HL-60 (cell line): ENCODE measurements at places on chromosomes 5 and 9.

DNA sequence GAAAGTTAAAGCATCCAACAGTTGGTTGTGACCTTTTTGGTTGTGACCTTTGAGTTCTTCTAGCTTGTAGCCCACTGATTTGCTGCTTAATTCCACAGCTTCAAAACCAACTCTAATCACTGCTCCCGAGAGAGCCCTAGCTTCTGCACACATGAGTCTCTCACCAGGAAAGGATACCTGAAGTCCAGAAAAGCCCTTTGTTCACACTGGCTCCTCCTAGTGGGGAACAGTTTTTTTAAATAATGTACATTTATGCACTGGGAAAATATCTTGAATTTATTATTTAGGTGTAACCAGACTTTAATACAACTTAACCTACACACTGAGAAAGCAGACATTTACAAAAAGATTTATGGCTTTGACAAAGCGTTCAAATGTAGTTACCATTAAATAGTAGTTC lies 120.2 kb upstream of the CCDC152 start:
- DNase-seq, result no peak

- DNase-seq, result no peak
Measured at GRCh38 chr9:15612962-15613361, 60.1 kb downstream of the CCDC171 start.

- DNase-seq, result no peak
Measured at GRCh38 chr5:144731786-144732185, 561.1 kb downstream of the KCTD16 start.

GRCh38 chr9:36461323-36461722 lies 61.3 kb upstream of the RNF38 start:
- no peak for DNase-seq

DNA sequence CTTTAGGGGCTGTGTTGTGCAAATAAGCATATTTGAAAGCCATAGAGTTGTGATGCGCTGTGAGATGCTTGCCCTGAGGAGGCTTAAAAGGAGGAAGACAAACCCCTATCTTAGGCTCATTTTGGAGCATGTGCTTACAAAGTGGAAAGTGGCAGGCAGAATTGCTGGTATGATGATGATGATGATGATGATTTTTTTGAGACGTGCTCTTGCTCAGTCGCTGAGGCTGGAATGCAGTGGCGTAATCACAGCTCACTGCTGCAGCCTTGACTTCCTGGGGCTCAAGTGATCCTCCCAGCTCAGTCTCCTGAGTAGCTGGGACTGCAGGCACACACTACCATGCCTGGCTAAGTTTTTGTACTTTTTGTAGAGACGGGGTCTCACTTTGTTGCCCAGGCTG lies 1.7 kb downstream of the CNOT8 start:
- DNase-seq, result peak; percentile 66

DNA sequence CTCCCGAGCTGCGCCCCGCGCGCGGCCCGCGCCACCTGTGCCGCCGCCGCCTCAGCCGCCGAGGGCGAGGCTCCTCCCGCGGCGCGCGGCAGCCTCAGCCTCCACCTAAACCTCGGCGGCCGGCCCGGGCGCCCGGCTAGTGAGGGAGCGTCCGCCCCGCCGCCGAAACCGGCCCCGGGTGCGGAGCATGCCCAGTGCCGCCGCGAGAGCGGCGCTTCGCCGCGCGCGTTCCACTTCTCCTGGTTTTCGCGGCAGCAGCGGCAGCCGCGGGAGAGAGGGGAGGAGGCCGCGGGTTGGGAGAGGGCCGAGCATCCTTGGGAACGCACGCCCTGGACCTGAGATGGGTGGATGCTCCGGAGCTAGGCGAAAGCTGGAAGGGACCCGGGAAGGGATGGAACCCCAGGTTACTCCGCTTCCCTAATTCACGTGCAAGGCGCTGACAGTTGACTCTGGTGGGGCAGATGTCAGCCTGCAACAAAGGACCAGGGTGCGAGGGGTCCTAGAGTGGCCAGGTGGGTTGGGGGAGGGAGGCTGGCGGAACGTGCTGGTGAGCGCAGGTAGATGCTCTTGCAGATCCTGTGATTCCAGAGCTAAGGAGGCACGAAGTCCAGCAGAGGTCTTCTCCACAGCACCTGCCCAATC lies at the start of gene CTNND2:
Gene CTNND2 (minus strand): TSS at position 182 of the 642 bp plus-strand sequence. CDS start 593 bp downstream, outside the sequence.
- no peak for DNase-seq

DNA sequence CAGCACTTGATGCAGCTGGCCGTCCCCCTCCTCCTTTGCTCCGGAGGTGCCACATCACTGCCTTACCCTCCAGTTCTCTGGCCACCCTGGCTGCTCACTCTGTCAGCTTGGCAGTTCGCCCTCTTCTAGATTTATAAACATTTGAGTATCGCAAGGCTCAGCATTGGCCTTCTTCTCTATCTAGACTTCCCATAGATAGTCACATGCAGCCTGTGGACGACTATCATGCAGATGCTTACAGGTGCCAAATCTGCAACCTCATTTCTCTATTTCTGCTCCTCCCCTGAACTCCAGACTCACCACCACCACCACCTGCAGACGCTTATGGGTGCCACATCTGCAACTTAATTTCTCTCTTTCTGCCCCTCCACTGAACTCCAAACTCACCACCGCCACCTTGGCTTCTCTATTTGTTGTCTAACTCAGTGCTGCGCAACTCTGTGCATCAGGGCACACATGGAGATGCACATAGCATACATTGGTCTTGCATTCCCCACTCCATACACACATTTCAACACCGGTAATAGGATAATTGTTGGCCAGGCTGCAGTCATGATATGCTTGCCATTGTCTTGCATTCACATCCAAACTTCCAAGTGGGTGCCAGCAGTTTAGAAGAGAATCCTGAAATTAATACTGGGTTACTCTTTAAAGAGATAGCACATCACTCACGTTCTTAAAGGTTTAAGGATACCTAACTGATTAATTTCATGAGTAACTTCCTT lies 1.9 kb upstream of the DAP start:
- no peak for DNase-seq

DNA sequence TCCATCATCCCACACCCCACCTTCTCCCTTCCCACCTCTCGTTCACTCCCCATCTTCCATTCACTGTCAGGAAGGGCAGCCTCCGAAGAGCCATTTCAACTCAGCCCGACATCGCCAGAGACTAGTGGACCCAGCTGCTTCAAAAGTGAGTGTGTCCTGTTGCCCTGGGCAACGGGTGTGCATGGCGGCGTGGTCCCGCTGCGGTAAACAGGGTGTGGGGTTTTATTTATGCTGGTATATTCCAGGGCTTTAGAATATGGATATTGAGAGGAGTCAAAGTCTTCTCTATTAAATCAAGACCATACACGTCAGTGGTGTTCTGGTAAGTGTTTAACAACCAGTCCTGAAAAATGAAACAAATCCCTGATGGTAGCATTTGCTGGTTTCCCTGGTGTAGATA lies 274.5 kb downstream of the MAST4 start:
- DNase-seq, result no peak

DNA sequence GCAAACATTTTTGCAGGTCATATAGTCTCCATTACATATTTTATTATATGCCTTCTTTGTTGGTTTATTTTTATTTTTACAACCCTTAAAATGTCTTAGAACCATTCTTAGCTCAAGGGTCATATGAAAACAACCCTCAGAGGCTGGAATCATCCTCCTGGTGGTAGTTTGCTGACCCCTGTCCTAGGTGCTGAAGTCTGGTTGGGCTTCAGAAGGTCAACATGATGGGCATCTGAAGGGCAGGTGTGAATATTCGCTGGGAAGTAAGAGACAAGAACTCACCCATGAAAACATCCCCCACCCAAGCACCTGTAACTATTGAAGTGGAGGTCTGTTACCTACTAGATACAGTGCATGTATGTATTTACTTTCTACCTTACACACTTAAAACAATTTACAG lies 75.4 kb downstream of the OSMR start:
- no peak for DNase-seq

DNA sequence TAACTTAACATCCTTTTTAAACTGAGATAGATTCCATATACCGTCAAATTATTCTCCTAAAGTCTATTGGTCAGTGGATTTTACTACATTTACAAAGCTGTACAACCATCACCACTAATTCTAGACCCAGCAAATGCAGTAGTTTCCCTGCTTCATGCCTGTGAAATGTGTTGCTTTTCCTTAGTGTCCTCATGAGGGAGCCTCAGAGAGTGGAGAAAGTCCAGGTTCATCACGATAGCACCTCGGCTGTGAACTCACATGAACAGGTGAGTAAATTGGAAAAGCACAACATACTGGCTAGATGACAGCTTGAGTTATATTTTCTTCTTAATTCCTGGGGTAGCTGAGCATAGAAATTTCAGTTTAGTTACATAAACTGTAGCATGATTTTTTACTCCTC lies 653.7 kb downstream of the MTRR start:
- no peak for DNase-seq

DNA sequence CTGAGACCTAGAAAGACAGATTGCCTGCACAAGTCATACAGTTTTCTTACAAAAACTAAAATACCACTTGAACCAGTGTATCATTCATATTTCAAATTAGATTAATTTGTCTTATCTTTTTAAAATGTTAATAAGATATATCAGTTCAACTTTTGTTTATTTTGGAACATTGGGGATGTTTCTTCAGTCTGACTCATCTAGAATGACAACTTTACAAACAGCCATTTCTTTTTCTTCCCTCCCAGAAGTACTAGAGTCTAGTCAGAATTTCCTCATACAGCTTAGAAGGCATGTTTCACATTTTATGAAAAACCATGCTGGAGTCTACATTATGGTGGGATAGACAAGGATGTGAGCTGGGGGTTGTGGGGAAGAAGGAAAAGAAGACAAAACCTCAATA lies 262.5 kb downstream of the NFIB start:
- no peak for DNase-seq

GRCh38 chr9:123471843-123472570 lies 116.0 kb downstream of the CRB2 start:
- DNase-seq, result no peak

GRCh38 chr5:149489605-149490037 lies 61.6 kb downstream of the CSNK1A1 start:
- DNase-seq, result no peak

- DNase-seq, result no peak
Measured at GRCh38 chr9:26205261-26205660, 527.0 kb upstream of the TUSC1 start.

DNA sequence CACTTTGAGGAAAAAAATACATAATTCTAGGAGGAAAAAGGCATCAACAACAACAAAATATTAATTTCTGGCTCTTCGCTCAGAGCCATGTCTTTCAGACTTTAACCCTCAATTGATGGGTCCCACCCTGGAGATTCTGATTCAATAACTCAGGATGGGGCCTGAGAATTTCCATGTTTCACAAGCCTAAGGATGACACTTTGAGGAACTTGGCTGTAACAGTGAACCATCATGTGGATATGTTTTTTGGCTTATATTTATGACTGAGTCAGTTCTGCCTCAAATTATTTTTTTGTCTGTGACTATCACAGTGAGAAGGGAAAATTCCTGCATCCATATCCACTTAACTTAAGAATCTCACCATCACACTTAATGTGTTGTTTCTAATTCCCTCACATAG lies 504.6 kb downstream of the RASEF start:
- DNase-seq, result no peak

GRCh38 chr5:6543346-6543730 lies 89.5 kb downstream of the NSUN2 start:
- no peak for DNase-seq

DNA sequence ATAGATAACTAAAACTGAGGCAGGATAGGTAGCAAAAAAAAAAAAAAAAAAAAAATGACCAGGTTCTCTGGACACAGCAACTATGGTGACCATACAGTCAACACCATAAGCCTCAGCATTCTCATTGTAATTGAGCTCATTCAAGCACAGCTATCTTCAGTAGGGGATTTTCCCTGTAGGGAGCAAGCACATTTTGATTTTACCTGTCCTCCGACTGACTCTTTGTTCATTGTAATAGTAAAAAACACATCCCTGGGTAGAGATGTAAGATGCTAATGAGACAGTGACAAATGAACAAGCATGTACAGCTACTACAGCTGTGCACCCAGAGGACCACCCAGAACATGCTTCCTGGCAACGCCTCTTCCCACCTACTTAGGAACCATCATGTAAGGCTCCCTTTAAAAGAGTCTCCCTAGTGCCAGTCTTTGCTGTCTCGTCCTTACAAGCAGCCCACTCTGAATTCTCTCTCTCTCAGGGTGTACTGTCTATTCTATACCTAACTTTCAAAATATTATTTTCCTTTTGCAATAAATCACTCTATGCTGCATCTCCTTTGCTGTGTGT lies 65.0 kb upstream of the FBXW11 start:
- no peak for DNase-seq

- no peak for DNase-seq
Measured at GRCh38 chr5:139823757-139824355, 28.2 kb downstream of the PSD2 start.

DNA sequence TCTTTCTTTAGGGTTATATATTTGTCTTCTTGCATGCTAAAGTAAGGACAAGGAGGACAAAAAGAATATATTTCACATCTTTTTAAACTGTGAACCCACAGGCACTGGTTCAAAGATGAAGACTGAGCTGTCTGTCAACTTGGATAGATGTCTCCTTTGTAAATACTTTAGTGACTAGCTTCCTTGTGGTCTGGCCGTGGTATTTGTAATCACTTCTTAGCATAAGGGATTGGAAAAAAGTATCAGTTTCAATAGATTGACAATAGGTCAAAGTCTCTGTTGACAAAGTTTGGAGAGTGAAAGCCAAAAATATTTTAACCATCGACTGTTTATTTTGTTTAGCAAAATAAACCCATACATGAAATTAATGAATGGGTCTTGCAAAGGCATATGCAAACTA lies 91.4 kb downstream of the TMEM167A start:
- no peak for DNase-seq

DNA sequence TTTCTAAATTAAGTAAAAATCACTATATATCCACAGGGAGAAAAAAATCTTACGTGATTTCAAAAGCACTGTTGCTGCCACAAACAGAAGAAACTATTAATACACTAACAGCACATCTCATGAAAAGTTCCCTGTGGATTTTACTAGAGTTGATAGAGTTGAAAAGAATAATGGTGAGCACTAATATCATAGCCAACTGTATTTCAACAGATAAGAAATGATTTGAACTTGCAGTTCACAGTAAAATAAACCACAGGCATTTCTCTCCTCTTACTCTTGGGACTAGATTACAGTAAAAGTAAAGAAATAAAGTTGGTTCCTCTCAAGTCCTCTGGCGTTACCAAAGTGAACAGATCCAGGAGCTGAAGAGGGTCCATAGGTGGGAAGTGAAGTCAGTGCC lies 27.9 kb downstream of the AGTPBP1 start:
- no peak for DNase-seq

- no peak for DNase-seq
Measured at GRCh38 chr5:133918731-133919130, 49.7 kb downstream of the C5orf15 start.

GRCh38 chr5:14213813-14214585 lies 70.9 kb downstream of the TRIO start:
- DNase-seq, result no peak
